Left cardiac atrium (tissue), 4 donors: ENCODE measurements at places on chromosomes 4 and X. TPM values are rescaled to one million over a fixed set of nuclear protein-coding genes. Genes with fewer than 3 reads are reported as not detected.

USP17L12 gene
- not detected for total RNA-seq

SLC16A2 gene
- total RNA-seq = 12.3 TPM

ADH1A gene
- 0.44 TPM for total RNA-seq

- DNase-seq = no peak
Observed at GRCh38 chr4:145859426-145859825, 79.2 kb downstream of the ZNF827 start.

GRCh38 chr4:56297776-56298175 is 89.5 kb downstream of the AASDH start:
- DNase-seq = no peak

- no peak for DNase-seq
Observed at GRCh38 chr4:110224812-110225211, 26.4 kb upstream of the ELOVL6 start.

DNA sequence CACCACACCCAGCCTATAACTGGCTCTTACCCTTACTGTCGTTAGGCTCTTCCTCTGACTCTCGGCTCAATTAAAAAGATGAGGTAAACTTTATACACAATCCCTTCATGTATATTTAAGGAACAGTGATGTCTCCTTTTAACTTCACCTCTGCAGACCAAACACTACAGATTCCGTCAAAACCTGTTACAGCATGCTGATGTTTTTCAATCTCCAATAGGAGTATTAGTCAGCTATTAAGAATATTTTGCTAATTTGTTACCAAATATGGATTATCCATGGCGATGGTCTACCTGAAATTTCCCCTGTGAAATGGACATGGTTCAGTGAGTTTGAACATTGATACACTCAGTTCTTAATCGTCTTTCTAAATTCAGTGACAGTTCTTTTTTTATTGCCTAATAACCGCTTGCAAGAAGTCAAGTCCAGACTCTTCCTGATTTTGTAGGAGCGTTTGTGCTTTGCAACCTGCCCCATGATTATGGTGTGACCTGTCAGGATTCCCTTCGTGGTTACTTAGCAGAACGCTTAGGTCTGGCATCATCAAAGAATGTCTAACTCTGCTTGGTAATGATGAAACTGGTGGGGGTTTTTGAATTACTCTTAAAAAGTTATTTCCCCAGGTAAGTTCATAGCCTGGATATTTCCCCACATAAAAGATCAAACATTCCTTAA is 72.2 kb upstream of the STOX2 start:
- DNase-seq = no peak

GRCh38 chrX:32153585-32153984 is 1057.8 kb downstream of the DMD start:
- DNase-seq = no peak

DNA sequence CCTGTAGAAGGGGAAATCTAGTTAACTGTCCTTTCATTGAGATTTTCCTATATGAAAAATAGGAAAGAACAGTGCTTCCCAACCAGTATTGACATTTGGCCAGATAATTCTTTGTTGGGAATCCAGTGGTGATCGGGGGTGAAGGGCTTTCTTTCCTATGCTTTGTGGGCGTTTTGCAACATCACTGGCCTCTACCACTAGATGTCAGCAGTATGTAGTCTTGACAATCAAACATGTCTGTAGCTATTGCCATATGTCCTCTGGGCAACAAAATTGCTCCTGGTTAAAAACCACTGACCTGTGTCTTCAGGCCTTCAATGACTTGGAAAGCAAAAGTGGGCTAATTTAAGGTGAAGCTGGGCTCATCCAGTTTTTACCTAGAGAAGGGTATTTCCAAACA is 658.5 kb downstream of the DACH2 start:
- DNase-seq = no peak

DNA sequence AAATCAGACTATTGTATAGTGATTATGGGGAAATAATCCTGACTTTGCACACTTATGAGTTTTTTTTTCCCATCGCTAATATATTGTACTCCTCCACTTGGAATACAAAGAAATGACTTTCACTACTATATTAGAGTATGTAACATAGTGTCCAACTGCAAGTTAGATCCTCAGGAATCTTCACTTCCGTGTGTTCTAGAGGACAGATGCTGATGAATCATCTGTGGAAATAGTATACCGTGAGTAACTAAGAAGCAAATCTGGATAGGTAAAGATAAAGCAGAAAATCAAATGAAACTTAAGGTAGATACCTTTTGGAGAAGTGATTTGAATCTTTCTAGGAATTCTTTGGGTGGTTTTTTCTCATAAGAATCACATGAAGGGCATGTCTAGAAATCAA is 8.3 kb downstream of the IL21 start:
- DNase-seq = no peak

DNA sequence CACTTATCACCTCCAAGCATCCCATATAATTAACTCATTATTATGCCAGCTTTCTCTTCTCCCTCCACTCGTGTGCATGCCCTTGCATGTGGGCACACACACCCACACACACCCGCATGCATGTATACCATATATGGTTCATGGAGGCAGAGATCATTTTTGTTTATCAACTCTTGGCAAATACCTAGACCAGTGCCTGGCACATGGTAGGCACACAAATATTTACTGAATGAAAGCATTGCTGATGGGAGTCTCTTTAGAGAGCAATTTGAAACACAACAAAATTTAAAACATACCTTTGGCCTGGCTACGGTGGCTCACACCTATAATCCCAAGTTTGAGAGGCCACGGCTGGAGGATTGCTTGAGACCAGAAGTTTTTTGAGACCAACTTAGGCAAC is 51.1 kb upstream of the SLC10A4 start:
- no peak for DNase-seq
